ENCODE measurements at places on chromosomes 1 and 21. TPM values are rescaled to one million over a fixed set of nuclear protein-coding genes. Genes with fewer than 3 reads are reported as not detected.

CFHR1 gene
- total RNA-seq = 0.58 TPM

PSMA5 gene
- total RNA-seq = 62.2 TPM

CYP4B1 gene
- total RNA-seq = not detected

SHE gene
- total RNA-seq = 0.11 TPM

CD164L2 gene
- total RNA-seq = not detected

ZNF678 gene
- 9.8 TPM for total RNA-seq

CBS gene
- total RNA-seq = 60.5 TPM

KIAA0319L gene
- total RNA-seq = 43.1 TPM

PCBP3 gene
- total RNA-seq = 1.1 TPM

C8B gene
- not detected for total RNA-seq

POLR3C gene
- 79.1 TPM for total RNA-seq

SPRR3 gene
- not detected for total RNA-seq

PCAT6 gene
- not detected for total RNA-seq

G0S2 gene
- not detected for total RNA-seq

LRRC52 gene
- total RNA-seq = not detected

ITGB2 gene
- total RNA-seq = 1.8 TPM

Measured in A375 (cell line).